Stimulated activated CD8-positive, alpha-beta memory T cell treated with anti-CD3 and anti-CD28 coated beads, Interleukin-2, amount 100 ng/mL, for 1 hour (primary cell): ENCODE measurements at places on chromosomes 7 and 10.

GRCh38 chr10:132839061-132839460 lies 53.1 kb upstream of the NKX6-2 start:
- DNase-seq = no peak

DNA sequence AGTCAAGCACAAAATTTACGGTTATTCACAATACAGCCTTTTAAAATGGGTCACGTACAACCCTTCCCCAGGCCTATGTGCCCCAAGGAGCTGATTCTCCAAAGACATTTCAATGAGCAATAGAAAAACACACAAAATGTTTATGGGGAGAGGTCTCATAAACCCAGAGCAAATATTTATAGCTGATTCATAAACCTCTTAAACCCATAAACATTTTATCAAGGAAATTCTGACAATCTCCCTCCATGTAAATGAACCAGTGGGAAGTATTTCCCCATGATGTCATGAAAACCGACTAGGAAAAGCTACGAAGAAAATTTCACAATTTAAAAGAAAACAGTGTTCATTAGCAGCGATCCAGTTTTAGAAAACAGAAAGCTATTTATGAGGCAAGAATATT lies 36.0 kb downstream of the SFMBT2 start:
- DNase-seq = no peak

GRCh38 chr10:76126607-76127527 lies 695.4 kb downstream of the LRMDA start:
- DNase-seq = no peak

DNA sequence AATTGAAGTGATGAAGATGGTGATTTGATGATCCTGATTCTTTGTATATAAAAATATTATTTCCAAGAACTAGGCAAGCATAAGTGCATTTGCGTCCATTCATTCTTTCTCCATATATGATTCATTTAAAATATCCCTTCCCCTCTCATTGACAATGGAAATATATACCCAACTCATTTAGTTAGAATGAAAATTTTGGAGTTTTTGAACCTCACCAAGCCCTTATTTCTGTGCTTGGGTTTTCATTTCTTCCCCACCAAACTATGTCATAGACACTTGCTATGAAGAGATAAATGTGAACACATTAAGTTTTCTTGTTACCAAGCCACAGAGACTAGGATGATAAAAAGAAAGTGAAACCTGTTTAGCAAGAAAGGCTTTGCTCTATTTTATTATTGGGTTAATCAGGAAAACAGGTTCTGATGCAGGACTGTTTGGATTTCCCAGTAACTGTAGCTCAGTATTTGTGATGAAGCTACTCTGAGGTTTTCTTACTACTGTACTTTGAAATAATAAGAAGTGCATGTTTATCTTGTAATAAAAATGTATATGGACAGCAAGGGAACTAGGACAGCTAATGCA lies 68.3 kb downstream of the ITGB1 start:
- no peak for DNase-seq

DNA sequence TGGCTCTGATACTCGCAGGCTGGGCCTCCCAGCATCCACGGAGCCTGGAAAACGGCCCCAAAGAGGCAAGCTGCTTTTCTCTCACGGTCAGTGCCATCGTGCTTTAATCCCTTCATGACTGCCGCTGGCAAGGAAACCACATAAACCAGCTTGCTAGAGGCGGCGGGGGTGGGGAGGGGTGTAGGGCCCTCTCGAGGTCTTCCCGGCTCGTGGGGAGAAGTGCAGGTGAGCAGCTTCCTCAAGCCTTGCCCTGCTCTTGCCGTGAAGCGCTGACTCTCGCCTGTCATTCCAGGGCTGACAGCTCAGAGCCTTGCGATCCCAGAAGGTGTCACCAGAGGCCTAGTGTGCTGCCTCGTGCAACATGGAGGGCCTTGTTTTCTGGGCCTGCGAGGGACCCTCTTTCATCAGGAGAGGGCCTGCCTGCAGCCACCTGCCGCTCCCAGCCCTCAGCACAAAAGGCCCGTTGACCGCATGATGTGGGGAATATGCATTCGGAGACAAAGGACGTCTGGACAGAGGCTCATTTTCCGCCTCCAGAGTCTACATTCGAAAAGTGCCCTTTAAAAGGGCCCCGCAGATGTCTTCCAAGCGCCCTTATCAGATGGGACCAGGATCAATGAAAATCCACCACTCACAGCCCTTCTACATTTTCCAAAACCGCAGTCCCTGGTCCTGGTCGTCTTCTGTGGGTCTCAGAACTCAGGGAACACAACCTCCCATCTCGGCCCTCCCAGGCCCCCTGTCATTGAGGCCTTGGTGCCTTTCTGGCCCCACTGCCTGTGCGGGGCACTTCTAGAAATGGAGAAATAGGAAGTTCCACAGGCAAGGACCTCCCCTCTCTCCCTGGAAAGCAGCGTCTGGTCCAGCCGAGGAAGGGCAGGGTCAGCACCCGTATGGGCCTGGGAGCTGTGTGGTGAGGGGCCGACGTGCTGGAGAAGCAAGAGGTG lies 58.7 kb downstream of the ZRANB1 start:
- DNase-seq = no peak
